DMS79 treated with DMSO at 0.1 percent for 48 hours (cell line): ENCODE measurements at places on chromosomes 1 and 21.
A peak's percentile ranks its signal among the peaks of the same experiment; 100 is the strongest.

DNA sequence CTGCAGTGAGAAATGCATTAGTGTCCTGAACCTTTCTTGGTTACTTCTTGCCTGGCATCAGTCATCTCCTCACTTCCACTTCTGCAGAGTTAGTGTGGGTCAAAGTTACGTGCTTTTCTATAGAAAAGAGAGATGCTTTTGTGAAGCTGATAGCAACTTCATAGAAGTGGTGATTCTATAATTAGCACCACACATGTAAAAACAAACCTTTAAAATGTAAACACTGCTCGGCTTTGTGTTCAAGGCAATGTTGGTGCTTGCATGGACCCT is 57.3 kb downstream of the MRPS6 start:
- no peak for DNase-seq

- no peak for DNase-seq
Observed at GRCh38 chr21:35102488-35103371, 53.6 kb upstream of the RUNX1 start.

DNA sequence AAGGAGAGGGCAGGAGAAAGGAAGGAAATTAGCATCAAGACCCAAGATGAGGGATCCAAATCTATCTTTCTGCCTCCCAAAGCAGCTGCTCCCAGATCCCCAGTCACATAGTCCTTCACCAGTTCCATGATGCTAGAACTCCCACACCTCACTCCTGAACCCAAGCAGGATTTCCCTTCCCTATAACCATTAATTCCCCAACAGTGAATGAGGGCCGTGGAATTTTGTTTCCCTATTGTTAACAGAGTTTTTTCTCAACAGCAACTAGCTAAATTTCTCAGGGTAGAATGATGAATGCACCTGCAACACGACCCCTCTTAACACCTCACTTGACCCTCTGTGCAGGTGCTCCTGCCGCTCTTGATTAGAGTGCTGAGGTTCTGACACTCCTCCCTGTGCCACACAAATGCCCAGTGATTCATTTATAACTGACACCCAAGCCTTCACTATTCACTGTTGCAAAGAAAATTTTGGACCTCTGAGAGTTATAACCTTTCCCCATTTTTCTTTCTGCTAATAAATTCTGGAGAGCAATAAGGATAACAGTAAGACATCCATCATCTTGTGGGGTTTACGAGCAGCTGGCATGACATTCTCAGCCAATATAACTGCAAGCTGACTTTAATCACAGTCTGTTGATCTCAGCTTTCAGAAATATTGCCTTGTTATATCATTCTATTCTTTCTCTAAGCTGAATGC is 25.4 kb upstream of the NPL start:
- DNase-seq, result peak; percentile 73

DNA sequence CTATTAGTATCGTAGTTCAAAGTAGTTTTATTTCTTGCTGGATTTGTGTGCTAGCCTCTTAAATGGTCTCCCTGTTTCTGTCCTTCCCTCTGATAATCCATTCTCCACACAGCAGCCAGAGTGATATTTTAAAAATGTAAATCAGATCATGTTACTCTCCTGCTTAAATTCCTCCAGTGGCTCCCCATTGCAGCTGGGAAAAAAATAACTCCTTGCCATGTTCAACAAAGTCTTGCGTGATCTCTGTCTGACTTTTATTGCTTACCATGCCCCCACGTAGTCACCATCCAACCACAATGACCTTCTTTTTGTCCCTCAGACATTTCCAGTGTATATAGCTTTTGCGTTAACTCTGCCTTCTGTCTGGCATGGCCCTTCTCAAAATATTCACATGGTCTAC is 178.8 kb downstream of the FGGY start:
- DNase-seq, result no peak

DNA sequence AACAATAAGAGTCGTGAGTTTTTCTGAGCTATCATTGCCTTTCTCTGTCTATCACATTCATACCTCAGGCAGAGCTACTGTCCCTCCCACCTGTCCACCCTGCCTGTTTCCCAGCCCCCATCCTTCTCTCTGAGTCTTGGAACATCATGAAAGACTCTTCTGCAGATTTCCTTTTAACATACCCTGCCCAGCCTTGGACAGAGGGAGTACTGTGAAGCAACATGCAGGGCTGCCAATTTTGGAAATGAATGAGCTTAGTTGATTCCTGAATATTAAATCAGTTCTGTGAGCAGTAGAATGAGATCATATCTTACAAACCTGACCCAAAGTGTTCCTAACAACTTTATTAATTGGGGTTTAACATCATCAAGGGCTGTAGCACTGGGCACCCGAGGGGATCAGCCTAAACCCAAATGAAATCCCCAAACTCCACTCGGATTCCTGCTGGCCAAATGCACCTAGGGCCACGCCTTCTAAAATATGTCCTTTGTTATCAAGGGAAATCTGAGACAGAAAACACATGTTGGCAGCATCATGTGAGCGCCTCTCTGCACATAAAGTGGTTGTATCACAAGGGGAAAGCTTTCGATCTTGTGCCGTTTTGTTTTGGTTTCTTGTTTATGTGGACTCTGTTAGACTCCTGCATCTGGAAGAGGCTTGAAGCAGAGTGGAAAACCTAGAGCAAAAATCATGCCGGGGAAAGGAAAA is 357.6 kb downstream of the KIF26B start:
- peak; percentile 49 for DNase-seq

DNA sequence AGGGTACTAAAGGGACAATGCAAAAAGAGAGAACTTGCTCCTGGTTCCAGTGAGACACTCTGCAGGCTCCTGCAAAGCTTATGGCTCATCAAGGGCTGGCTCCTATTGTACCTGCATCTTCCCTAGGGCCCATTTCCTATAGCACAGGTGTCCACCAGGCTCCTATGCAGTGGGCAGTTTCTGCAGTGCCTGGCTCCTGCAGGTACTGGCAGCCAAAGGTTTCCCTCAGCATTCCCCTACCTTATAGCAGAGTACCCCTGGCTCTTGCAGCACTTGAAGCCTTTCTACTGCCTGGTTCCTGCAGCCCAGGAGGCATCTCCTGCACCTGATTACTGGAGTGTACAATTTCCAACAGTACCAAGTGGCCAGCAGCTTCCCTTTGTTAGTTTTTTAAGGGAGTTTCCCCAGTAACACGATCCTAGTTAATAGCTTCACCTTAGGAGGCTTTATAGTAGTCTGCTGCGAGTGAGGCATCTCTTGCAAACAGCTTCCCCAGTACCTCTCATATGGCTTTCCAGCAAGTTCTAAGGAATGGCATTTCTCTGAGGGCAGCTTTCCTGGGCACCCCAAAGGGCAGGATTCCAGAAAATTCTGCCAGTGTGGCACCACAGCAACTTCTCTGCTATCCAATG is 141.7 kb downstream of the DENND1B start:
- no peak for DNase-seq

- DNase-seq, result no peak
Observed at GRCh38 chr1:39116860-39117728, 87.4 kb upstream of the MACF1 start.

GRCh38 chr1:7070389-7071029 is 285.3 kb downstream of the CAMTA1 start:
- DNase-seq, result peak; percentile 26
